ENCODE measurements at places on chromosomes 5 and 9. TPM values are rescaled to one million over a fixed set of nuclear protein-coding genes. Genes with fewer than 3 reads are reported as not detected.
A peak's percentile ranks its signal among the peaks of the same experiment; 100 is the strongest.

DNA sequence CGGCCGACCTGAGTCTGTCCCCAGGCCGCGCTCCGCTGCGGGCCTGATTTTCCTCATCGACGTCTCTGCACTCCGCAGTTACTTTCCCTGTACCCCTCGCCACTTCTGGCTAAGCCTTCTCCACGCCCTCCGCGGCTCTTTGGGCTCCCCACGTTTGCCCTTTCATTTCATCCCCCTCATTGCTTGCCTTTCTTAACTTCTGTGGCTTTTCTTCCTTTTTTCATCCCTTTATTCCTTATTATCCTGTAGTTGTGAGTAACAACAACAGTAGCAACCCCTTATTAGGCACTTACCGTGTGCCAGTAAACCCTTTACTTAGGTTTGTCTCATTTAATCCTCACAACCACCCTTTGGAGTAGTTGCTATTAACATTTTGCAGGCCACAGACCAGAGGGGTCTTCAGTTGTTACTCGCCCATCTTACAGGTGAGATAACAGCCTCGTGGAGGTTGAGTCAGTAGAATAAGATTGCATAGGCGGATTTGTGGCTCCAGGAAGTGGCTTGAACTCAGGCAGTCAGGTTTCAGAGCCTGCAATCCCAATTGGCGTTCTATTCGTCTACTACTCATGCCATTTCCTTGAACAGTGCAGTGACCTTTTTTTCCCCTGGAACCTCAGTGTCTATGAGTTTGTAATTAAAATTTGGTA, 724 bp downstream of the TCERG1 start:
- peak overlapping the region; percentile 87 for H3K27ac ChIP-seq
- DNase-seq = no peak
- H3K27me3 ChIP-seq = no peaks in the 10 kb centered on the region
- H3K36me3 ChIP-seq = no peaks in the 10 kb centered on the region
- H3K4me3 ChIP-seq = peak overlapping the region; percentile 93
- no peaks in the 10 kb centered on the region for H3K4me1 ChIP-seq

DNA sequence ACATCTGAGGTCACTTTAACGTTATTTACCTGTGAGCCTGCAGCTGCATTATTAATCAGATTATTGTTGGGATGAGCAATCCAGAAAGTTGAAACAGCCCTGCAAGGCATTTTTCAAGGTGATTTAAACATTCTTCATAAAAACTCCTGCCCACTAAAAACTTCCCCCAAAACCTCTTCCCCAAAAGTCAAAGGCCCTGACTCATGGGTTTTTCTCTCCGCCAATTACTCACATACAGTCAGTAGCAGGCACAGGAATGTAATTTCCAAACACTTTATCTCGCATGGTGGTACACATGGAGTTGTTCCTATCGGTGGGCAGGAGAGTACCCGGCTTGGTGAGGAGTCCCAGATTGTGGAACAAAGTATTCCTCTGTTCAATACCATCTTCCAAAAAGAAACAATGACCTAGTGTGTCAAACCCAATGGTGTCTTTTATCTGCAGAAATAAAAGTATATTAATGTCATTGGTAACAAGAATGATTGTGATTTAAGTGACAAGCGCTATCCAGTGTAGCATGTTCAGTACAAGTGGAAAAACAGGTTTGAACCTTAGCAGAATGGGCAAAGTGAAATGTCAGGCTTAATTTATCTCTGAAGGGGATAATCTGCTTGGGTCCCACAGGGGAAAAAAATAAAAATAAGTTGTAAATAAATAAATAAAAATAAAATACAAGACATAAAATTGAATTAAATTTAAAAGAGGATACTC, 38.3 kb downstream of the CEMIP2 start:
- no peaks in the 10 kb centered on the region for H3K27me3 ChIP-seq
- no peaks in the 10 kb centered on the region for H3K4me1 ChIP-seq

The GRXCR2 gene
- not detected for total RNA-seq

DNA sequence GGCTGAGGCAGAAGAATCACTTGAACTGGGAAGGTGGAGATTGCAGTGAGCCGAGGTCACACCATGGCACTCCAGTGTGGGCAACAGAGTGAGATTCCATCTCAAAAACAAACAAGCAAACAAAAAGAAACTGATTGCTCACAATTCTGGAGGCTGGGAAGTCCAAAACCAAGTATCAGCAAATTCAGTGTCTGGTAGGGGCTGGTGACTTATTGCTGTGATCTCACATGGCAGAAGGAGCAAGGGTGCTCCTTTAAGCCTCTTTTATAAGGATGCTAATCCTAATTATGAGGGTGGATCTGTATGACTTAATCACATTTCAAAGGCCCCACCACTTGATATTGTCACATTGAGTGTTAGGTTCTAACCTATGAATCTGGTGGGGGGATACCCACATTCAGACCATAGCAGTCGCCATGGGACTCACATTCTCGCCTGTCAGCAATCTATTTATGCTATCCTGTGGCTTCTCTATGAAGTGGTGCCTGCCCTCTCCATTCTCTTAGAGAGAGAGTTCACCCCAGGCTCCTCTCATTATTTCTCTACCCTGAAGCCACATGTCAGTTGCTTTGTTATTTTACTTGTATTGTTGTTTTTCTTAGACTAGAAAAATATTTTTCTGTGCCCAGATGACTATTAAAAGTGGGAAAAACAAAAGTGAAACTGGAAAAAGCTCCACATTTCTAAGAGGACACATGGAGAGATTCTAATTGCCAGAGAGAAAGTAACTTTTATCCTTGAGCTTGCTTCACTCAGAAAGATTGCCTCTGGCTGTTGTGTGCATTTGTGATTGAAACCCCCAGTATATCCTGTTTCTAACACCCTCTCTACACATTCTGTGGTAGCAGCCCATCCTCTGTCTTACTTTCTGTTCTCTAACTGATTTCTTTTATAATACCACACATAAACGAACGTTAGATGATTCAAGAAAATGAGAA, 18.8 kb upstream of the PRLR start:
- no peak overlapping the region for H3K4me3 ChIP-seq
- H3K27ac ChIP-seq = no peak overlapping the region
- H3K27me3 ChIP-seq = no peaks in the 10 kb centered on the region

GRCh38 chr9:135891027-135891631, 16.2 kb downstream of the CAMSAP1 start:
- no peaks in the 10 kb centered on the region for H3K36me3 ChIP-seq
- H3K4me3 ChIP-seq = no peak overlapping the region
- DNase-seq = no peak
- H3K27ac ChIP-seq = peak overlapping the region; percentile 45
- H3K27me3 ChIP-seq = no peaks in the 10 kb centered on the region

DNA sequence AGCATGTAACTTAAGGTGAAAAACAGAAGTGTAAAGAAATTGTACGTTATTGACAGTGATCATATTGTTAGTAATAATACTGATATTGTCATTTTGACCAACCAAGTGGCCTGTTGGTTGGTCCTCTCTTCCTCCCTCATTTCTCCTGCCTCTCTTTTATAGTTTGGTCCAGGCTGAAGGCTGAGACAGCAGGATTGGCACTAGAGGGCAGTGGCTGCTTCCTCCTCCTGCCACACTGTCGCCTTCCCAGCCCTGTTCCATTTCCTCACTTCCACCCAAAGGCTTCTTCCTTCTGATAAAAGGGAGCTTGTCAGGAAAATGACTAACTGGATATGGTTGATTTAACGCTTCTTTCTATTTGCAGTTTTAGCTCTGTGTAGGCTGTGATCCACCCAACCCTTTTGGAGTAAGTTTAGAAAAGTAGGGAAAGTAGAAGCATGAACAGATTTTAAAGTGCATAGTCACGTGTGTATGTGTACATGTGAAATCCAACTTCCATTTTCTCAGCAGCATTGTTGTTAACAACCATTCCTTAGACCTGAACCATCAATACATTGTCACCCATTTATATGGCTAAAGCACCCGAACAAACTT, 35.6 kb downstream of the PTCD2 start:
- H3K27ac ChIP-seq = no peak overlapping the region
- H3K4me3 ChIP-seq = no peak overlapping the region
- H3K4me1 ChIP-seq = no peaks in the 10 kb centered on the region
- no peaks in the 10 kb centered on the region for H3K27me3 ChIP-seq

The SLC25A2 gene
- 0.23 TPM for total RNA-seq

The FCHO2 gene
- 24.6 TPM for total RNA-seq

- no peaks in the 10 kb centered on the region for H3K36me3 ChIP-seq
- peaks cover 16% of the 10 kb centered on the region for H3K4me1 ChIP-seq
- no peaks in the 10 kb centered on the region for H3K27me3 ChIP-seq
- H3K27ac ChIP-seq = peak overlapping the region; percentile 84
Measured at GRCh38 chr9:120935383-120935857, 8.8 kb upstream of the TRAF1 start.

GRCh38 chr5:79702606-79703380, 13.2 kb downstream of the CMYA5 start:
- H3K4me1 ChIP-seq = no peaks in the 10 kb centered on the region
- DNase-seq = no peak
- no peaks in the 10 kb centered on the region for H3K36me3 ChIP-seq
- no peak overlapping the region for H3K4me3 ChIP-seq

- no peaks in the 10 kb centered on the region for H3K4me1 ChIP-seq
- no peaks in the 10 kb centered on the region for H3K27me3 ChIP-seq
- H3K27ac ChIP-seq = no peak overlapping the region
- H3K4me3 ChIP-seq = no peak overlapping the region
- no peaks in the 10 kb centered on the region for H3K36me3 ChIP-seq
Measured at GRCh38 chr5:141250576-141250975, 5.4 kb downstream of the PCDHB15 start.

GRCh38 chr5:53031695-53032096, 42.5 kb downstream of the ITGA2 start:
- H3K4me3 ChIP-seq = no peak overlapping the region
- peak overlapping the region; percentile 46 for H3K27ac ChIP-seq
- no peaks in the 10 kb centered on the region for H3K36me3 ChIP-seq

DNA sequence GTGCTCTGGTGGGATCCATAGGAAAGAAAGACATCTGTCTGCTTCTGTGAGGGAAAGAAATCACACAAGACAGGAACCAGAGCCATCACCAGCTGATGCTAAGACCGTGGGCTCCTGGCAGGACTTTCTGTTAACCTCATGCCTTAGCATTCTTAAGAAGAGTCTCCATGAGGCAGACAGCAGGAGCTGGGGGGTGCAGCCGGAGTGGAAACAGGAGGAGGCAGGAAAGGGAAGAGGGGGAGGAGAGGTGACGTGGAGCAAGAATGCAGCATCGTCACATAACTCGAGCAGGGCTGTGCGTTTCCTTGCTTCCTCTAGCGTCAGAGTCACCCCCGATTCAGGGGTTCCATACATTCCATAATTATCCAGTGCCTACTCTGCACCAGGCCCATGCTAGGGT, 53.6 kb downstream of the ERGIC1 start:
- H3K4me1 ChIP-seq = no peaks in the 10 kb centered on the region
- no peaks in the 10 kb centered on the region for H3K27me3 ChIP-seq
- no peaks in the 10 kb centered on the region for H3K36me3 ChIP-seq
- DNase-seq = no peak

DNA sequence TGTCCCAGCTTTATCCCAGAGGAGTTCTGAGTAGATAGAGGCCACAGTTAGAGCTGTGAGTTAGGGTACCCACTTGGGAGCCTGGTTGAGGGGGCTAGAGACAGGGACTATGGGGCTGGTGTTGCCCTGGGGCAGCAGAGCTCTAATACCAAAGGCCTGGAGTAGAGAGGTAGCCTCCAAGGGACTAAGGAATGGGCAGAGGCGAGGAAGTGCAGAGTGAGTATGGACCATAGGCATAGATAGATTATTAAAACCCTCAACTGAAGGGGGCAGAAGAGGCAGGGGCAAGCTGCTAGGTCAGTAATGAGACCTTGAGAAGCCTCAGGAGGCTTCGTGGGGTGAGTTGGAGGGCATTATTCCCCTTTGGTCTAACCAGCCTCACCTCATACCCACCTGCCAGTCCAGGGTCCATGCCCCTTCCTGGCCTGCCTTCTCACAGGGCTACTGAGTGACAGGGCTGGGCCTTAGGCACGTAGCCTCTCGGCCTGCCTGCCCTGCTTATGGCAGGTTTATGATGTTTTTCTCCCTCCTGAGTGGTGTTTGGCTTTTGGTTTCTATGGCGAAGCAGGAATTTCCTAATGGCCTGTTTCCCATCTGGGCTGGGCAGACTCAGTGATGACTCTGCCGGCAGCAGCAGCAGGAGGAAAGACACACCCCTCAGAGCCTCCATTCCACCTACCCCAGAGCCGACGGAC, 8.0 kb downstream of the PDLIM4 start:
- H3K27me3 ChIP-seq = no peaks in the 10 kb centered on the region
- DNase-seq = peak; percentile 67
- H3K4me1 ChIP-seq = peaks cover 24% of the 10 kb centered on the region
- H3K27ac ChIP-seq = peak overlapping the region; percentile 63
- H3K4me3 ChIP-seq = no peak overlapping the region
- no peaks in the 10 kb centered on the region for H3K36me3 ChIP-seq

DNA sequence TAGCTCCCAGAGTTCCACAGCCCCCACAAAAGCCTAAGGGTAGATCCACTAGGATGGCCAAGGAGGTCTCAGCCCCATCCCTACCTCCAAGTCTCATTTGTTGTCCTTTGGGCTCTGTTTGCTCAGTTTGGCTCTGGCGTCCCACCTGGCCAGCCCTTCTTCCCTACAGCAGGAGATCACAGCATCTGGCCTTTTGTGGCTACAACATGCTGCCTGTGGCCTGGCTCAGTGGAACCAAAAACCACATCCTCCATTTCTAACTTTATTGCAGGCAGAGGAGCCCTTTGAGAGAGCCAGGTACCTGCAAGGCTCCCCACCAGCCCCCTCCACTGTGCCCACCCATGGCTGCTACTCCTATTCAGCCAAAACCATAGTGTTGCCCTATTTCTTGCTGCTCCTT, 11.4 kb downstream of the JADE2 start:
- no peak overlapping the region for H3K27ac ChIP-seq
- no peaks in the 10 kb centered on the region for H3K27me3 ChIP-seq
- no peak for DNase-seq
- no peak overlapping the region for H3K4me3 ChIP-seq

- no peaks in the 10 kb centered on the region for H3K4me1 ChIP-seq
- no peak overlapping the region for H3K27ac ChIP-seq
- no peak overlapping the region for H3K4me3 ChIP-seq
- no peaks in the 10 kb centered on the region for H3K27me3 ChIP-seq
Measured at GRCh38 chr5:134540747-134541733, 15.6 kb downstream of the JADE2 start.

- no peak overlapping the region for H3K27ac ChIP-seq
- H3K4me3 ChIP-seq = no peak overlapping the region
- peaks cover 27% of the 10 kb centered on the region for H3K4me1 ChIP-seq
- H3K36me3 ChIP-seq = peaks cover 10% of the 10 kb centered on the region
- no peak for DNase-seq
Measured at GRCh38 chr9:128101690-128102089, 25.8 kb downstream of the PTGES2 start.
